ENCODE measurements at places on chromosomes 5 and 9. TPM values are rescaled to one million over a fixed set of nuclear protein-coding genes. Genes with fewer than 3 reads are reported as not detected.

STKLD1 gene
- total RNA-seq = 1.9 TPM

CEP120 gene
- 22.1 TPM for total RNA-seq

- peak overlapping the region; percentile 80 for H3K4me3 ChIP-seq
- peaks cover 5% of the 10 kb centered on the region for H3K4me1 ChIP-seq
- no peaks in the 10 kb centered on the region for H3K27me3 ChIP-seq
- no peaks in the 10 kb centered on the region for H3K36me3 ChIP-seq
- peak overlapping the region; percentile 100 for H3K27ac ChIP-seq
- DNase-seq = peak; percentile 94
These were observed 7.0 kb upstream of the MGAT1 start for GRCh38 chr5:180809403-180810209.

GRCh38 chr5:16609412-16609811 is 7.4 kb downstream of the RETREG1 start:
- H3K4me1 ChIP-seq = no peaks in the 10 kb centered on the region
- H3K4me3 ChIP-seq = no peak overlapping the region
- no peak overlapping the region for H3K27ac ChIP-seq
- DNase-seq = no peak
